ENCODE measurements at places on chromosomes 5 and 9.
A peak's percentile ranks its signal among the peaks of the same experiment; 100 is the strongest.

GRCh38 chr9:128917151-128917849 is 3.5 kb upstream of the PHYHD1 start:
- DNase-seq: peak; percentile 79
- no peak overlapping the region for H3K4me3 ChIP-seq
- H3K27ac ChIP-seq: peak overlapping the region; percentile 83
- no peaks in the 10 kb centered on the region for H3K27me3 ChIP-seq
- peaks cover 90% of the 10 kb centered on the region for H3K4me1 ChIP-seq

DNA sequence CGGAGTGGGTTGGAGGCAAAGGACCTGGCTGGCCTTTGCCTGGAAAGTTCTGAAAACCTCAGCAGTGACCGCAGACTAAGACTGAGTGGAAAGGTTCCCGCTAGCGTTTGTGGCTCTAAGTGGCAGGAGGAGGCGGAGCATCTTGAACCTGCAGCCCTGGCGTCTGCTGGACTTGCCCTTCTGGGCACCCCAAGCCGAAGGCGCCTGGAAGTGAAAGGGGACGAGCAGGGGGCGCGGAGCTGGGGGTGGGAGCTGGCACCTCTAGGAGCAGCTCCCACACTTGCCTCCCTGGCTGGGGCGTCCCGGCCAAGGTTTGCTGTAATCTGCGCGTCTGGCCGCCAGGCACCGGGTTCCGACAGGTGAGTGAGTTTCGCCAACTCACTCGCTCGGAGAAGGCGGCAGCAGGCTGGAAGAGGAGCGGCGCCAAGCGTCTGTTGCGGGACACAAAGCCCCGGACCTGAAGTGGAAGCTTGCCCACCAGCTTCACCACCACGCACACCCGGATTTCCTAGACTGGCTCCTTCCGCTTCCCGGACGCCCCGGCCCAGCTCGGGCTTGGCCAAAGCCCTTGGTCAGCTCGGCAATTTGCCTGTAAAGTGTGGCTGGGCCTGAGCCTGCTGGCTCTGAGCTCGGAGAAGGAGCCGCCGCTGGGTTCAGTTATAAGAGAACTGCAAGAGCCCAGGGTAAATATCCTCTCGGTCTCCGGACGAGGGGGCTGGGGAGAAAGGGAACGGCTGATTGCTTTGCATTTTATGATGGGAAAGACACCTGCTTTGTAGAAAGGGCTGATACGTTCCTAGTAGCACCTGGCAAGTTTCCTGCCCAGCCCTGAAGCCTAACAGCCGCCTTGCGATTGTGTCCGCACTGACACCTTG is at the start of gene GNA14:
GNA14 (minus strand) TSS at position 89 of the 875 bp plus-strand sequence. CDS start 529 bp downstream, outside the sequence.
- peak; percentile 80 for DNase-seq
- H3K4me3 ChIP-seq: peak within 1 kb of the TSS; percentile 70
- H3K4me1 ChIP-seq: peaks cover 9% of the 10 kb centered on the region
- H3K36me3 ChIP-seq: no peaks in the 10 kb centered on the region
- peak within 1 kb of the TSS; percentile 38 for H3K27ac ChIP-seq

GRCh38 chr9:95211028-95211427 is 106.5 kb downstream of the FANCC start:
- no peaks in the 10 kb centered on the region for H3K36me3 ChIP-seq
- no peak overlapping the region for H3K4me3 ChIP-seq
- peak; percentile 22 for DNase-seq
- H3K4me1 ChIP-seq: peaks cover 7% of the 10 kb centered on the region
- no peak overlapping the region for H3K27ac ChIP-seq

GRCh38 chr9:11206925-11207324 is 594.1 kb upstream of the PTPRD start:
- no peak for DNase-seq
- H3K36me3 ChIP-seq: no peaks in the 10 kb centered on the region
- no peaks in the 10 kb centered on the region for H3K4me1 ChIP-seq
- no peaks in the 10 kb centered on the region for H3K27me3 ChIP-seq

DNA sequence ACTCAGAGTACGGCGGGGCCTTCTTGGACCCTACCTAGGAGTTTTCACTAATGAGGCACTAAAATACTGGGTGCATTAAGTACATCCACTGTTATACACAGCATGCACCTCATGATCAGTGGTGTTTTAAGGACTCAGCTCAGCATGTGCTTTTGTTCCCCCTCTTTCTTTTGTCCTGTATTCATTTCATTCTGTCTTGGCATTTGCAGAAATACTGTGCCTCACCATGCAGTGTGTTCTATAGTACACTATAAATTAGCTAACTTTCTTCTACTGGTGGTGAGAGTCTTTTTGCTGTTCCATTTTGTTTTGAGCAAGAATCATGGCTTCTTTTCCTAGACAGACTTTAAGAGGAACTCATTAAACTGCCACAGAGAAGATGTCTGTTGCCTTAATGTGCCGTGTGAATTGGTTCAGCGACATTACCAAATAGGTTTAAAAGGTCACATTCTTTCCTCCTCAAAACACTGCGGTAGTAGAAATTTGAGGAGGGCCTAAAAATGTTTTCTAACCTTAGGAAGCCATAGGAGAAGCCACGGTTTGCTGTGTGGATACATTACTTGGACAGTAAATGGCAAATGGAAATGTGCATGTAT is 276.6 kb downstream of the MAST4 start:
- H3K27ac ChIP-seq: no peak overlapping the region
- no peaks in the 10 kb centered on the region for H3K27me3 ChIP-seq
- no peak for DNase-seq
- H3K4me3 ChIP-seq: no peak overlapping the region

DNA sequence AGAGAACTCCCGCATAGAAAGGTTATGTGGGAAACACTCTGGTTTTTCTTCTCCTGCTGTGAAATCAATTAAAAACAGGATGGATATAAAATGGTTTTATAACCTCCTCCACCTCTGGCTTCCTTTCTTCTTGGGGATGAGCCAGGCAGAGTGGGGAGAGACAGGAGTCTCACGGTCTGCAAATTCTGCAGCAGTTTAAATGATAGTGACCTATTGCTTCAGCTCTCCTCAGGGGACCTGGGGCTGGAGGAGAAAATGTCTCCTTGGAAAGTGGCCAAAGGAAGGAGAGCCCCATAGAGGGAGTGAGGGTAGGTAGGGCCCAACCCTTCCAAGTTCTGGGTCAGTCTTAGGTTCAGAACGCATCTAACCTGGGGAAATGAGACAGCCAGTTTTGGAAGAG is 118.8 kb downstream of the MTX3 start:
- no peak overlapping the region for H3K4me3 ChIP-seq
- no peaks in the 10 kb centered on the region for H3K36me3 ChIP-seq
- H3K27ac ChIP-seq: no peak overlapping the region
- DNase-seq: no peak
- H3K4me1 ChIP-seq: no peaks in the 10 kb centered on the region

DNA sequence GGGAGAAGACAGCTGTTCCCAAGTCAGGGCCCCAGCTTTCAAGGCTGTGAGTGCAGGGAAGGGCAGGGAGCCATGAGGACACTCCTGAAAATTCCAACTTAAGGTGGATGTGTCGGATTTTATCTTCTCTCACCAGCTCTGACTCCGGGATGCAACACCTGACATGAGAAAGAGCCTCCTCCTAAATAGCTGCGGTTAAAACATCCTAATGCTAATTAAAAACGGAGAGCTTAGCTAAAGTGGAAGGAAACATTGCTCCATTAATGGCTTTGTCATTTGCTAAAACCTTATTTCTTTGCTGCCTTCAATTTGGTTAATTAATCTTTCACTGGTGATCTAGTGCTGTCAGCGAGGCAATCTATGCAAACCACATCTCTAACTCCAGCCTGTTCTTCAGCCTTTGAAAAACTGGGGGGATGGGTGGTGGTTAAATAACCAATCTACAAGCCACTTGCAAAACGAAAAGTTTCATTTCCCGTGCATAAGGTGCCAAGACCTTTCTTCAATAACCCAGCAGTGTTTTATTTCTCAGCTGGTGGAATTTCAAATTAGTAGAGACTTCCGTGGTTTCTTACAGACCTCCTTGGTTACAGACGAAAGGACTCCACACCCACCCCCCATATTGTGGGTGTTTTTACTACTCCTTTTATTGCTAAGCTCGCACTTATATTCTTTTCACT is 379.6 kb downstream of the MLLT3 start:
- H3K36me3 ChIP-seq: no peaks in the 10 kb centered on the region
- H3K27me3 ChIP-seq: no peaks in the 10 kb centered on the region
- H3K4me3 ChIP-seq: no peak overlapping the region
- H3K27ac ChIP-seq: no peak overlapping the region
- no peak for DNase-seq
- H3K4me1 ChIP-seq: no peaks in the 10 kb centered on the region

- DNase-seq: no peak
- H3K27ac ChIP-seq: no peak overlapping the region
- H3K36me3 ChIP-seq: peaks cover 16% of the 10 kb centered on the region
- H3K4me1 ChIP-seq: peaks cover 63% of the 10 kb centered on the region
Measured at GRCh38 chr9:124297915-124298645, 40.3 kb downstream of the NEK6 start.

- no peak overlapping the region for H3K27ac ChIP-seq
- no peak for DNase-seq
- H3K4me3 ChIP-seq: no peak overlapping the region
- H3K27me3 ChIP-seq: no peaks in the 10 kb centered on the region
- no peaks in the 10 kb centered on the region for H3K36me3 ChIP-seq
- no peaks in the 10 kb centered on the region for H3K4me1 ChIP-seq
Measured at GRCh38 chr9:134570711-134571325, 70.8 kb upstream of the COL5A1 start.

- H3K4me1 ChIP-seq: no peaks in the 10 kb centered on the region
- no peaks in the 10 kb centered on the region for H3K27me3 ChIP-seq
- H3K27ac ChIP-seq: no peak overlapping the region
- no peak overlapping the region for H3K4me3 ChIP-seq
- H3K36me3 ChIP-seq: no peaks in the 10 kb centered on the region
- no peak for DNase-seq
Measured at GRCh38 chr5:79456400-79456799, 57.5 kb downstream of the HOMER1 start.

DNA sequence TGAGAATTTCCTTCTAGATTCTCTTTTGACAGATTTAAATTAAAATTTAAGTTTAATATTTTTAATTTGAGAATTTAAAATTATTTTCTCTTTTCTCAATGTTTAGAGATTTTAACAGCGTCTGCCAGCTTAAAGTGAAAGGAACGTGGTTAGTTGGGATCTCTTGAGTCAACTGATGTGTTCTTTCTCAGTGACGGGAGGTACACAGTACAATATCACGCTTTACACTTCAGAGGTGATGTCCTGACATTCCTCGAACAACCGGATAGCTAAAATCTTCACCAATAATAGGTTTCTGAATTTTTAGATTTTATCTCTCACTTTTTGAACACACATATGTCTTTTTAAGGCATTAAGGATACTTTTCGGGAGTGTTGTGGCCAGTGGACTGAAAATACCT is 81.1 kb downstream of the FAM174A start:
- H3K27ac ChIP-seq: no peak overlapping the region

- peaks cover 21% of the 10 kb centered on the region for H3K4me1 ChIP-seq
- no peaks in the 10 kb centered on the region for H3K27me3 ChIP-seq
- H3K36me3 ChIP-seq: peaks cover 42% of the 10 kb centered on the region
- H3K27ac ChIP-seq: no peak overlapping the region
Measured at GRCh38 chr9:69045821-69046220, 10.3 kb downstream of the FXN start.

Measured in stomach (tissue), 19 donors.